ENCODE measurements at places on chromosomes 7 and 10. TPM values are rescaled to one million over a fixed set of nuclear protein-coding genes. Genes with fewer than 3 reads are reported as not detected.

FOXP2 gene
- polyA plus RNA-seq, result 10.3 TPM

ANKRD61 gene
- 1.0 TPM for polyA plus RNA-seq

TRPV5 gene
- polyA plus RNA-seq, result 0.15 TPM

EBF3 gene
- 57.0 TPM for polyA plus RNA-seq

TMEM184A gene
- 0.78 TPM for polyA plus RNA-seq

SPDYE3 gene
- polyA plus RNA-seq, result 5.7 TPM

FAM180A gene
- polyA plus RNA-seq, result 0.10 TPM

CTTNBP2 gene
- polyA plus RNA-seq, result 1.1 TPM

MRLN gene
- 175 TPM for polyA plus RNA-seq

RELN gene
- 3.5 TPM for polyA plus RNA-seq

CAMK1D gene
- polyA plus RNA-seq, result 3.6 TPM

CPN1 gene
- polyA plus RNA-seq, result not detected

CALCR gene
- polyA plus RNA-seq, result 11.1 TPM

PGAM2 gene
- polyA plus RNA-seq, result 366 TPM

SPOCK2 gene
- 3.4 TPM for polyA plus RNA-seq

VWDE gene
- 1.6 TPM for polyA plus RNA-seq

SEMA3D gene
- polyA plus RNA-seq, result 11.0 TPM

NKX2-3 gene
- polyA plus RNA-seq, result 1.2 TPM

NEUROD6 gene
- polyA plus RNA-seq, result 0.09 TPM

CALHM3 gene
- polyA plus RNA-seq, result not detected

UBTD1 gene
- 13.8 TPM for polyA plus RNA-seq

WNT16 gene
- polyA plus RNA-seq, result 0.22 TPM

LIPN gene
- not detected for polyA plus RNA-seq

MCM10 gene
- 3.9 TPM for polyA plus RNA-seq

SLC13A4 gene
- polyA plus RNA-seq, result 1.8 TPM

TACR2 gene
- 0.59 TPM for polyA plus RNA-seq

RNF32 gene
- polyA plus RNA-seq, result 2.6 TPM

SLC29A3 gene
- polyA plus RNA-seq, result 3.7 TPM

SLC13A1 gene
- polyA plus RNA-seq, result not detected

SMKR1 gene
- polyA plus RNA-seq, result 0.14 TPM

COL1A2 gene
- polyA plus RNA-seq, result 3,345 TPM

KIAA1217 gene
- 36.0 TPM for polyA plus RNA-seq

PAOX gene
- polyA plus RNA-seq, result 2.5 TPM

CFAP70 gene
- polyA plus RNA-seq, result 2.3 TPM

TSPAN14 gene
- 37.6 TPM for polyA plus RNA-seq

RAMP3 gene
- polyA plus RNA-seq, result 3.4 TPM

STYXL1 gene
- 16.3 TPM for polyA plus RNA-seq

EBLN1 gene
- polyA plus RNA-seq, result not detected

Measured in forelimb muscle (tissue), 1 donor.